GM04504 (cell line): ENCODE measurements at places on chromosomes 2 and 18.

- DNase-seq = no peak
These were observed 29.4 kb upstream of the ST3GAL5 start for GRCh38 chr2:85917887-85918795.

DNA sequence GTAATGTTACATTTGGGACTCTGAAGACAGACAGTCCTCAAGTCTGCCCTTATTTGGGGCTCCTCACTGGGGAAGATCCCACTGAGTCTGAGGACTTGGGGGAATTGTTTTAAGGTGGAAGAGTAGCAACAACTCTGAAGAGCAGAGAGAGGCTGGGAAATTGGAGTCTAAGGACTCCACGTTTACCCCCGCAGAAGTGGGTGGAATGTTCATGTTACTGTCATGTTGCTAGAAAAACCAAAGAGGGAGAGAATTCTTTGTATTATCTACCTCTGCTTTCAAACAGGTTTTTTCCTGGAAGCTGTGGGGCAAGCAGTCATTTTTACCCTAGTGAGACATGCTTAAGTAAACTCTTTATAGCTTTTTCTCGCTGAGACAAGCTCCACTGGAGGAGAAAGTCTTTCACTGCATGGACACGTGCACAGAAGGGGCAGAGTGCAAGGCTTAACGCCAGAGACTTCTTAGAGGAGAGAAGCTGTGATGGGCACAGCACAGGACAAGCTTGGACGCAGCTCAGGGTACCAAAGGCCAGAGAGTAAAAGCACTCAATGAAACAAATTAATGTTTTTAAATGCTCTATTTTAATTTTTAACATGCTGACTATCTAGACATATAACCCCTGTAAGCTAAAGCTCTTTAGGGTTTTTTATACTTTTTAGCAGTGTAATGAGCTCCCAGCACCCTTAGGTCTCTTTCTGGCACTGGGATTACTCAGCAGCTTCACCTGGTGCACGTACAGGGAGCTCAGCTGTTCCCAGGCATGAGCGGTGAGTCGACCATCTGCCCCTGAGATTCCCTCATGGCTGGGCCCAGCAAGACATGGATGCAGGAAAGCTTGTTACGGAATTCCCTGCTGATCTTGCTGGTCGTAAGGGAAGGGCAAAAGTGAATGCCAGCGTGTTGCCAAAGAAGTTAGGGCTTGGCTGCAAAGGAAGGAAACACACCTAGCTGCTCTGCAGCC is 54.5 kb upstream of the BIN1 start:
- DNase-seq = no peak

DNA sequence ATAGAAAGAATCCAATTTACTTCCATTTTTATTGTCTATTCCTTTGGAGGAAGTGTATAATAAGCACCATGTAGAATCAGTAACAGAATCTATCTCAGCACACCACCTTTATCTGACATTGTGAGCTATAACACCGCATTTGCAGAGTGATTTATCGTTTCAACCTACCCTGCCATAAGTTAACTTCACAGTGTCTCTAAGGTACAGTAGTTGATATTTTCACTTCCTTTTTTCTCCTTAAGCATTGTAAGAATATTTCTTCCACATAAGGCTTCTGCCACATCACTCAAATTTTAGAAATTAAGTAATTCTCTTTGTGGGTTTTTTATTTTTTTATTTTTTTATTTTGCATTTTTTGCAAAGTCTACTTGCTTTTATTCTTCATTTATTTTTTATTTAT is 107.1 kb downstream of the TMX3 start:
- DNase-seq = no peak

DNA sequence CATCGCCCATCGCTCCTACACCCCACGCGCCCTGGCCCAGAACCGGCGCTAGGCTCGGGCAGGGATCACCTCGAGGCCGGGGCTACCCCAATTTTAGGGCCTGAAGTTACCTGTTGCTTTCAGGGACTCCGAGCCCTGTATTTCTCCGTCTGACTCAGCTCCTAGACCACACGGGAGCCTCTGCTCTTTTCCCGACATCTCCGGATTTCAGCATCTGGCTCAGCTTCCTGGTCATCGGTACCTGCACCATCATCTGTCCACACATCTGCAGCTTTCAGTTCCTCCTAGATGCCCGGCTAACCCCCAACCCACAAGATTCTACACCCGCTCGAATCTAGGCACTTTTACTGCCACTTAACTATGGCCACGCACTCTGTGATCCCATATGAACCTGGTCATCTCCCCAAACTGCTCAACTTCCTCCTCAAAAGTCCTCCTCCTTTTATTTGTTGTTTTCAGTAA is 12.1 kb upstream of the HMSD start:
- no peak for DNase-seq

- no peak for DNase-seq
These were observed 144.9 kb downstream of the LTBP1 start for GRCh38 chr2:33091541-33092123.

DNA sequence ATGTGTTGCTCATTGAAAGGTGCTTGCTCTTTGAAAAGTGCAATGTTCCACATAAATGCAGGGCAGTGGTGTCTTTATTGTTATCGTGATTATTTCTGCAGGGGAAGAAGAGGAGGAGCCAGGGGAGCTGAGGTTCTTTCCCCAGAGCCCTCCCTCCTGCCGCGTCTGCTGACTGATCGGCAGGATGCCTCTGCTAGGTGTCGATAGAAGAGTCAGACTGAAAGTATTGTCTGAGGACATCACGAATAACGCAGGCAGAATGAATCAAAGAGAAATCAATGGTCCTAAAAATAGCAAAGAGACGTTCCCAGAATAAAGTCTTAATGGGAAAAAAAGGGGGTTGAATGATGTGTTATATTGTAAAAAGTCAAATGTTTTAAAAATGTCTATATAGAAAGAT is 47.4 kb upstream of the SIX3 start:
- no peak for DNase-seq

- DNase-seq = no peak
These were observed 627 bp downstream of the WDCP start for GRCh38 chr2:24046599-24046929.

- DNase-seq = no peak
These were observed 9.9 kb upstream of the ODC1 start for GRCh38 chr2:10457846-10458598.

GRCh38 chr2:223090540-223091235 is 38.7 kb downstream of the KCNE4 start:
- DNase-seq = no peak

DNA sequence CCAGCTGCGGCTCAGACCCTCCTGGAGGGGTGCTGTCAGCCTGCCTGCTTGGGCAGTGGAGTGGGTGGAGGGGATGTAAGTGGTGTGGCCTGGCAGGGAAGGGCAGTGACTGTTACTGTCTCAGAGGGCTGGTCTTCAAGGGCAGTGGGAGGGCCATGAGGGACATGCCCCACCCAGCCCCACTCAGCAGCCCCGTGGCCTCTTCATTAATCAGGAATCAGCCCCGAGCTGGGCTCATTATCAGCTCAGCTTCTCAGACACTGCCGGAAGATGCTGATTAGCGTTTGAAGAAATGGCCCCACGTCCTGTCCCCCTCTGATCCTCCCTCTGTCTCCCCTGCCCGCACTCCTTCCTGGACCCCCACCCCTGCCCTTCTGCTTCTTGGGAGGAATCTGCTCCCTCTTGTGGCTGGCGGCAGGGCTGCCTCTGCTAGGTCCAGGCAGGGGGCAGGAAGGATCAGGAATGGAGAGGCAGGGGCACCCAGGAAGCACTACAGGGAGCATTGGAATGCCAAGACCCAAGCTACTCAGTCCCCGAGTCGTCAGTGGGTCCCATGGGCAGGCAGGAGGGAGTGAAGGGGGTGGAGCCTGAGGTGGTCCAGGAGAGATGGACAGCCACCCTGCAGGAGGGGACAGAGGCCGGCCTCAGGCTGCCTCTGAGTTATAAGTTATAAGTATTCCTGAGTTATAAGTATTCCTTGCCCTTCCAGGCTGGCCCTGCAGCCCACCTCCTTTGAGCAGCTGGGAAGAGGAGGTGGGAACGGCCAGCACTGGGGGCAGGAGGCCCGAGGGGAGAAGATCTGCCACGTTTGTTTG is 7.0 kb downstream of the ASIC4 start:
- DNase-seq = no peak

DNA sequence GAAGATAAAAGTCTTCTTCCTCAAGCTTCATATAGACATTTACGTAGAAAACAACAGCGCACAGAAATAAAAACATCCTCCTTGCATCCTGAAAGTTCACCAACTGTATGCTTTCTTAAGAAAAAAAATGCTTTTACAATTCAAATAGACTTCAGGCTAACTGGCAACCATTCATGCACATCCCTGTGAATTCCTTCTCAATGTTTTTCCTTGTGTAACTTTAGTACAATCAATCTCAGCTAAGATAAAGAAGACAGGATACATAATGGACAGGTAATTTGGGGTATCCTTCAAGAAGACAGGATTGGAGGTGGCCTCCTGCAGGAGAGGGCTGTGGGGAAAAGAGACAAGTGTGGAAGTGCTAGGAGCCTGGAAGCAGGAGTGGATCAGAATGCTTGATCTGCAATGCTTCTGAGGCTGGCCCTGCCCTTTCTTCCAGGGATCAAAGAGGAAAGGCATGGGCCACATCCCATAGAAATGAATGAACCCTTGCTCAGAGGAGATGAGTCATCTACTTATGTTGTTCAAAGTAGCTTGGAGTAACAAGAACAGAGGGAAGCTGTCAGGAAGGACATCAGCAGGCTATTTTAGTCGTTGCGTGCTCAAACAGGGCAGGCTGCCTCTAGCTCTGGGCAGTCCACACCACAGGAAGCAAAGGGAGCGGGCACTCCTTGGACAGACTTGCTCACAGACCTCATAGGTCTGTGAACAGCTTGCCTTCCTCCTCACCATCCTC is 126.6 kb downstream of the TMEM131 start:
- peak; percentile 86 for DNase-seq

GRCh38 chr2:173874894-173875237 is 90.3 kb downstream of the SP3 start:
- DNase-seq = no peak

GRCh38 chr2:193251909-193252308 is 1057.2 kb upstream of the TMEFF2 start:
- DNase-seq = no peak

DNA sequence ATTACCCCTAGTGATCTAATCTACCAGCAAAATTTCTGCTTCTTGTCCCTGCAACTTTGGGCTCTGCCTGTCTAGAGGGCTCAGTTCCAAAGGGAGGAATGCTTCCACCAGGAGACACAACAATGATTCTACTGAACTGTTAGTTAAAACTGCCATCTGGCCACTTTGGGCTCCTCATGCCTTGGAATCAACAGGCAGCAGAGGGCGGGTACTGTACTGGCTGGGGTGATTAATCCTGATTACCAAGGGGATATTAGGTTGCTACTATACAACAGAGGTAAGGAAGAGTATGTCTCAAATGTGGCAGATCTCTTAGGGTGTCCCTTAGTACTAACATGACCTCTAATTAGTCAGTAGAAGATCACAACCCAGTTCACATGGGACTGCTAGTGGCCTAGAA is 21.4 kb downstream of the HADHA start:
- DNase-seq = no peak

- no peak for DNase-seq
These were observed 152.0 kb upstream of the SLC1A4 start for GRCh38 chr2:64837116-64837731.

DNA sequence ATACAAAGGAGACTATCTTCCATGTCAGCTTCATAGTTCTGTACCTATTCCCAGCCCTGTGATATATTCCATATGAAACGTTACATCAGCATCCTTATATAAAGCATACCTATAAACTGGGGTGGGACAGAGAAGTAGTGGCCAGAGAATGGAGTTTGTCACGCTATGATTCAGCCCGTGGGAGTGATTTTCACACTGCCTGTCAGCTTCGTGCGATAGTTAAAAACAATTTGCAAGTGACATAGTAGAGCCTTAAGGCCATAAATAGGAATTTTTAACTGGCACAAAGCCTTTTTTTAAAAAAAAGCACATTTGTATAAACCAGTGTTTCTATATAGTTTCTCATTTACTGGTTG is 30.2 kb downstream of the PKP4 start:
- DNase-seq = no peak

GRCh38 chr2:101580528-101580927 is 105.6 kb upstream of the RFX8 start:
- no peak for DNase-seq

DNA sequence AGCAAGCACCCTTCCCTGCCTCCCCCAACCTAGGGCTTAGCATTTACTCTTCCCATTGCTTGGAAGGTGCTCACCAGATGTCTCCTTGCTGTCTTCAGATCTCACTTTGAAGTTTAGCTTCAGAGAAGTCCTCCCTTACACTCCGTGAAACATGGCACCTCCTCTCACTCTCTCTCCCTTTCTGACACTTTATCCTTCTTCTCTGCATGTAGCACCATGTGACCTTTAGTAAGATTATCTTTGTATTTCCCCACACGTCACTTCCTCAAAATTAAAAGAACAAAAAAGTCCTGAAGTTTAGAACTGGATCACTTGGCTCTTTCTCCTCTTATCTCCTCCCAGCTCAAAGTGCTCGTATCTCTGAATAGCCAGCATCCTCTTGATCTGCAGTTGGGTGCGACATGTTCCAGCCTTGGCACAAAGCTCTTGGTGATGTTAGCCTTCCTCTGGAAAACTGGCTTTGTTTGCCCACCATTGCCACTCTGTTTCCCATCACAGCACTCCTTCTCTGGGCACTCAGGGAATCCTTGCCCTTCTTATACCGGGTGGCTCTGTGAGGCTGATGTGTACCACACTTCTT is 40.6 kb upstream of the EPAS1 start:
- no peak for DNase-seq

DNA sequence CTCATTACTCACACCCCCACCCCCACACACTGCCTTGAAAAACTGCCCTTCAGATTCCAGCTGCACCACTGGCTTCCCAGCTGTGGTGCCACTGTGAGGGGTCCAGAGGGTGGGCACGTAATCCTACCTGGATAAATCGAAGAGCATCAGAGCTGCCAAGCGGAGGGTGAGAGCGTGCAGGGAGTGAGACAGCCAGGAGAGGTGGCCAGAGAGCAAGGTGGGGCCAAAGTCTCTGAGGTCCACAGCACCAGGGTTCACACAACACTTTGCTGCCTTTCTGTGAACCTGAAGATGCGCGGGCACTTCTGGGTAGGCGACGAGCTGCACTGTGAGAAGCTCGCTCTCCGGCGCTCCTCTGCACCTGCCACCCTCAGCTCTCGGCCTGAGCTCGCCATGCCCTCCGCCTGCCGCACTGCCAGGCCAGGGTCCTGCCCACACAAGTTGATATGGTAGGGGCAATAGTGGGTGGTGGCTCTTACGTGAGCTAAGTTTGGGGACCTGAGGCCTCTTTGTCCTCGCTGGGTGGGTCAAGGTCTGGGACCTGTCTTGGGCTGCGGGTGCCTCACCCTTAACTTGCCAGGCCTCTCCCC is 83.9 kb downstream of the MARCO start:
- DNase-seq = no peak

DNA sequence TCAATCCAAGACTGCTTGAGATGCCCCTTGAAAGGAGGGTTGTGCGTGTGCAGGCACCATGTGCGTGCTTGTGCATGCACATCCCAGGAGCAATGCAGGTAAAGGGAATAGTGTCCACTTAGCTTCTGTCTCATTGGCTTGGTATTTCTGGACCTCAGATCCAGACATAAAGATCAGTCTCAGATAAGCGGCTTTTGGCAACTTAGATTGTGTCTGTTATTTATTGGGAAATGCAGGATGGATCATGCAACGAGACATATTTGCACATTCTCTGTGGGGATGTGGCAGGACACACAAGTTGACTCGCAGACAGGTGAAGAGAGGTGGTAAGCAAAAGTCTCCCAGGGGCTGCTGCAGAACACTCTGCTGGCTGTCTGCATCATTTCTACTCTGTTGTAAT is 67.9 kb downstream of the SETBP1 start:
- no peak for DNase-seq
